ENCODE measurements at places on chromosomes 4 and X.
A peak's percentile ranks its signal among the peaks of the same experiment; 100 is the strongest.

GRCh38 chr4:128553686-128554515 is 255.6 kb upstream of the JADE1 start:
- no peak for DNase-seq

DNA sequence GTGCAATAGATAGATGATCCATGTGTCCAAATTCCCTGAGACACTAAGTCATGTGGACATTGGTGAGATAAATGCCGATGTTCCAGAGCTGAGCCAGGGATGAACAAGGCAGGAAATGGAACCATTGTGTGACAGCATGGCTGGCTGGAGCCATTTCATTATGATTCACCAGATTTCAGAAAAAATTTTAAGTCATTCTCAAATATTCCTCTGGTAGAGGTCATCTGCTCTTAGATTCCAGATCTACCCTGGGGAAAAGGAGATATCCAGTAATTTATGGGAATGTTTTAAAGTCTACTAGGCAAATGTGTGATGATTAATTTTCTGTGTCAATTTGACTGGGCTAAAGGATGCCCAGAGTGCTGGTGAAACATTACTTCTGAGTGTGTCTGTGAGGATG is 287.3 kb downstream of the STK32B start:
- DNase-seq = no peak

- no peak for DNase-seq
Measured at GRCh38 chrX:69025802-69026301, 139.4 kb downstream of the PJA1 start.

DNA sequence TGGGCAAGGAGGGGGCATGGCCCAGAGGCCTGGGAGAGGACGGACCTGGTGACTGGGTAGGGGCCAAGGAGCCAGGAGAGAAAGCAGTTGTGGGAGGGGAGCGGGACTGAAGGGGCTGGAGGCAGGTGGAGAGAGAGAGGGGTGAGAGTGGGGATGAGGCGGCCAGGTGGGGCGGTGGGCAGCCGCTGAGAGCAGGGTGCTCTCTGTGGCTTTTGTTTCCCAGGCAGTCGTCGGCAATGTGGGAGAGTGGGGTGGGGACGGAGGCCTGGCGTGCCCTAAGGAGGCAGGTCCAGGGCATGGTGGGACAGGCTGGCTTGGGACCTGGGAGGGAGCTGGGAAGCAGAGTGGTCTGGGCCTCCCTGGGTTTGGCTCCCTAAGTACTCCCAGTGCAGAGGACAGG is 3.2 kb upstream of the ATP2B3 start:
- DNase-seq = no peak

DNA sequence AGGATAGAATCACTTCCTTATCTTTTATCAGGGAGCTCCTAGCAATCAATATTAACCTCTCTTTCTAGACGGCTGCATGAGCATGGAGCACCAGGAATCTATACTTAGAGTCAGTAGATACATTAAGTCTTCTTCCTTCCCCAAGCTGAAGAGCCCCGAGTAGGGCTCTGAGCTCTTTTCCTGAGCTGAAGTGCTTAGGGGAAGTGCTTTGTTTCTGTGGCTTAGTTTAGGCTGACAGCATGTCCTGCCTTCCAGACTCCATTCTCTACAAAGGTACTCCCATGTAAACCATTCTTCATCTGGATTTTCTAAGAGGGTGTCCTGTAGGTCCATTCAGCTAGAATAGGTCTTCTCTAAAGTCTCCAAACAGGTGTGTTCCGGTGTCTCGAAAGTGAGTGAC is 127.5 kb upstream of the AFF2 start:
- DNase-seq = no peak

- DNase-seq = no peak
Measured at GRCh38 chrX:53188763-53189162, 36.2 kb downstream of the KDM5C start.

GRCh38 chr4:109444182-109444844 is 10.7 kb downstream of the SEC24B start:
- no peak for DNase-seq

- DNase-seq = no peak
Measured at GRCh38 chr4:158374318-158374717, 147.4 kb upstream of the RXFP1 start.

- no peak for DNase-seq
Measured at GRCh38 chrX:130772776-130773143, 130.2 kb downstream of the ENOX2 start.

DNA sequence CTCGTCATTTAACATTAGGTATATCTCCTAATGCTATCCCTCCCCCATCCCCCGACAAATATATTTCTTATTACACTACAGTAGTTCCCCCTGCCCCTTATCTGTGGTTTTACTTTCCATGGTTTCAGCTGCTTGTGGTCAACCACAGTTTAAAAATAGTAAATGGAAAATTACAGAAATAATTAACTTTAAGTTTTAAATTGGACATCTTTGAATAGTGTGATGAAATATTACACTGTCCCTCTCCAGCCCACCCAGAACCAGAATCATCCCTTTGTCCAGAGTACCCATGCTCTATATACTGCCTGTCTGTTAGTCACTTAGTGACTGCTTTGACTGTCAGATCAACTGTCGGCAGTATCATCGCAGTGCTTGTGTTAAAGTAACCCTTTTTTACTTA is 47.4 kb upstream of the VEGFC start:
- no peak for DNase-seq

- peak; percentile 23 for DNase-seq
Measured at GRCh38 chr4:136355970-136356369, 1176.3 kb downstream of the PCDH18 start.

- DNase-seq = peak; percentile 80
Measured at GRCh38 chrX:55717521-55718497, at the start of gene RRAGB. Gene RRAGB (plus strand): TSS chrX:55717749. CDS start chrX:55718328, 579 bp downstream.

Data from NCI-H446 (cell line).